ENCODE measurements at places on chromosomes 16 and 17. TPM values are rescaled to one million over a fixed set of nuclear protein-coding genes. Genes with fewer than 3 reads are reported as not detected.

The KRTAP9-2 gene
- not detected for total RNA-seq

The RCVRN gene
- total RNA-seq = 0.14 TPM

The CCL17 gene
- total RNA-seq = not detected

The GPRC5C gene
- total RNA-seq = 39.2 TPM

The XAF1 gene
- total RNA-seq = 9.5 TPM

The BCAR1 gene
- total RNA-seq = 70.4 TPM

The YBX2 gene
- 0.77 TPM for total RNA-seq

The OTOP2 gene
- not detected for total RNA-seq

The CFAP97D1 gene
- total RNA-seq = not detected

The SLC25A19 gene
- total RNA-seq = 11.7 TPM

The PRSS36 gene
- total RNA-seq = 1.0 TPM

The MGAT5B gene
- total RNA-seq = 0.13 TPM

The RGS11 gene
- total RNA-seq = 19.5 TPM

The ASB16 gene
- 12.2 TPM for total RNA-seq

The LYZL6 gene
- not detected for total RNA-seq

The DNAI2 gene
- total RNA-seq = not detected

The RAC3 gene
- total RNA-seq = 0.91 TPM

The C16orf89 gene
- 2.2 TPM for total RNA-seq

The ACSM5 gene
- 0.71 TPM for total RNA-seq

The LHX1 gene
- total RNA-seq = not detected

The NTN1 gene
- total RNA-seq = 9.3 TPM

Data from heart left ventricle (tissue), 16 donors.